ENCODE measurements at places on chromosomes 4 and X.

- no peak for DNase-seq
Observed at GRCh38 chrX:37787423-37787869, 7.6 kb downstream of the CYBB start.

- no peak for DNase-seq
Observed at GRCh38 chr4:86558797-86559196, 35.3 kb upstream of the PTPN13 start.

- no peak for DNase-seq
Observed at GRCh38 chr4:164531336-164531735, 222.6 kb upstream of the SMIM31 start.

GRCh38 chr4:1807332-1807777 is 14.3 kb downstream of the FGFR3 start:
- no peak for DNase-seq

- no peak for DNase-seq
Observed at GRCh38 chrX:109844986-109845385, 111.9 kb upstream of the ACSL4 start.

DNA sequence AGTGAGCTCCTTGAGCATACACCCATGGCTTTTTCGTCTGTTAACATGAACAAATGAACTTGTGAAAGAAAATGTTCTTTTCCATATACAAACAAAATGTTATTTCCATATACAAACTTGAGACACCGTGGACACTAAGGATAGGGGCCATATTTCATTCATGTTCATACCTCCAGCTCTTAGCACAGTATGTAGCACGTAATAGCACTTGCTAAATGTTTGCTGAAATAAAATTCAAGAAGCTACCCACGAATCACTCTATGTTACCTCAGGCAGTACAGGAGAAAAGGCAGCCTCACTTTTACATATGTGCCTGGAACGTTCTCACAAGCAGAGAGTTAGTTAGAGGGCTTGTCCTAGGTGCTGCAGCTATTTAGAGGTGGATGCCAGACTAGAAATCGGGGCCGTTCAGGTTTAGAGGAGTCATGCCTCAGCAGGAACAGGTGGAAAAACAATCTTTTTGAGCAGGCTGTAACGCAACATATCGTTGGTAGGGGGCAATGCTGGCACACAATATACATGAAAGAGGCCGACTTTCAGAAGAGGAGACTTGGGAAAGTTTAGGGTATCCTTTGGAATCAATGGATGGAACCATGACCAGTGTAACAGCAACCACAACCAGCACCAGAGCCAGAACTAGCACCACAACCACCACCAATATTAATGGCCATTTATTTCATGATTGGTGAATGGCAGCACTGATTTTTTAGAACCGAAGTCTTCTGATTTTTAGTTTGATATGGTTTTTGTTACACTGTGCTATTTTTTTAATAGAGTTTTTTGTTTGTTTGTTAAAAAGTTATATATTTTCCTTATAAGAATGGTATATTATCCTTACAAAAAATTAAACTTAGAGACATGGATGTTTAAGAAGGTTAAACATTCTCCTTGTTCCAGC is 14.8 kb upstream of the PAQR3 start:
- no peak for DNase-seq

GRCh38 chrX:154380153-154380552 is 1.1 kb downstream of the EMD start:
- DNase-seq: no peak

DNA sequence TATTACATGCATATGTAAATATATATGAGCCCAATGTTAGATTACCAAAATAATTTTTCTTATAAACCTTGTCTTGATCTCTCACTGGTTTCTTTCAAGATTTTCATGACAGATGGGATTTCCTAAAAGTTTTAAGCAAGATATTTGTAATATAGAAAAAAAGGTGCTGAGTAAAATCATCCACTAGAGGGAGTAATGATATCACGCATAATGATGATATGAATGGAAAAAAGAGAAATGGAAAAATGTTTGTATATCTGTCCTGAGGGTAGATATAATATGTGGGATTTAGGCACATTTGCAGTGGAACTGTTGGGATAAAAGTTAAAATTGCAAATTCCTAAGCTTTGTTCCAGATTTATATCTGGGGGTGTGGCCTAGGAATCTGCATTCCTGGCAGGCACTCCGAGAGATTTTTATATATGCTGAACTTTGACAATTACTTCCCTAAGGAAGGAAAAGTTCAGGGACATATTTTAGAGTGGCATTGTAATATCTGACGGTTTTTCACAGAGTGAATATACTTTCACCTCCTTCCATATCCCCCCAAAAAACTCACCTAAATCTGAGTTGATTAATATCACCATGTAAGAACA is 60.5 kb downstream of the TMA16 start:
- DNase-seq: no peak

GRCh38 chrX:13669246-13669737 is 16.4 kb downstream of the TCEANC start:
- no peak for DNase-seq

DNA sequence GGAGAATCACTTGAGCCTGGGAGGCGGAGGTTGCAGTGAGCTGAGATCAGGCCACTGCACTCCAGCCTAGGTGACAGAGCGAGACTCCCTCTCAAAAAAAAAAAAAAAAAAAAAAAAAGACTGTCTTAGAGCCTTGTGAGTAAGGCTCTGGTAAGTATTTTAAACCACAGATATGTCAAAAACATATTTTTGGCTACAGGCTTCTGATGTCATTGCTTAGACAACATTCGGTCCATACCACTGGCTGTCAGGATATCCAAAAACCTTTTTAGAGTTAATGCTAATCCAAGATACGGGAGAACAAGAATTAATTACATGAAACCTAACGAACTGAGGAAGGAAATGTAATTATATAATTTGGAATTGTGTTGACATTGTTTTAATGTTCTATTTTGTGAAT is 999.5 kb upstream of the PABPC4L start:
- DNase-seq: no peak

- no peak for DNase-seq
Observed at GRCh38 chrX:155873188-155873587, 8.0 kb upstream of the VAMP7 start.

DNA sequence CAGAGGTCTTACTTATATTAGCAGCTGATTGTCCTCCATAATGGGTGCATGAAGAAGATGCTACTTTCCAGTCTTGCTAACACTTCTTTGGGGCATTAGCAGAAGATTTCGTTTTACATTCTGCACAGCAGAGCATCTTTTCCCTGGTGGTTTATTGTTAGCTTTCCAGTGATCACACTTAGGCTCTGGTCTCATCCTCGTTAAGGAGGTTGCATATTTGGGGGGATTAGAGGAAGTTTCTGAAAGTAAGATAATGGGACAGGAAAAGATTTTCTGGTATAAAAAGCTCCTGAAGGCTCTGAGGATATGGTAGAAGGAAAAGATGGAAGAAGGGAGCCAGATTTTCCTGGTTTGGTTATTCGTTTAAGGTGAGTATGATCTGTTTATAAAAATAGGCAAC is 134.1 kb downstream of the GATB start:
- no peak for DNase-seq

DNA sequence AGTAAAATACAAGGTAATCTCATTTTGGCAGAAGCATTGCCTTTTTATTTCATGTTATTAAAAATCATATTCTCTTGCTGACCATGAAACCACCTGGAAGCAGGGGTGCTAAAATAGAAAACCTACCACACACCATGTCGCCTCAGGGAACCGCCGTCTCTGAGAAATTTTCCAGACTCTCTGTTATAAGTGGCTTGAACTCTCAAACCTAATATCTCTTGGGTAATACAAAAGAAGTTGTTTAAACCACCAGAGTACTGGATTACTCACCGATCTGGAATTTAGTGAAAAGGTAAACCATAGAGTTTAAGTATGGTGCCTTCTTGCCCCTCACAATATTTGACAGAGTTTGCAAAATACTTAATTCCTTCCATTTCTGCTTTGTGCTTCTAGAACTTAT is 27.7 kb downstream of the ENPP6 start:
- no peak for DNase-seq

DNA sequence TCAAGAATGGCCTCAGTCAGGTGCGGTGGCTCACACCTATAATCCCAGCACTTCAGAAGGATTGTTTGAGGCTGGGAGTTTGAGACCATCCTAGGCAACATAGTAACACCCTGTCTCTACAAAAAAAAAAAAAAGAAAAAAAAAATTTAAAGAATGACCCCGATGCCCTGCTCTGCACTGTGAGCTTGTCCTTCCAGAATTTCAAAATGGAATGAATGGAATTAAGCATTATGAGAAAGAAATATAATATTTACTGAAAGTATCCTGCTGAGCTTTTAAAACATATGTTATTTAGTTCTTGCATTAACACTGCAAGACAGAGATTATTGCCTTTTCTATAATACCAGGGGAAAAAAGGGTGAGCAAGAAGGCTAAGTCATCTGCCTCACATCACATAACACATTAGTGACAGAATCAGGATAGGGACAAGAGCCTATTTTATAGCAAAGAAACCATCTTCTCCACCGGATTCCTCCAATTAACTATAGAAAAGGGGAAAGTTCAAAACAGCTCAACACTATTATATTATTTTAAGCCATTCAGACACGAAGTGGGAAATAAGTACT is 41.9 kb upstream of the GAB1 start:
- no peak for DNase-seq

DNA sequence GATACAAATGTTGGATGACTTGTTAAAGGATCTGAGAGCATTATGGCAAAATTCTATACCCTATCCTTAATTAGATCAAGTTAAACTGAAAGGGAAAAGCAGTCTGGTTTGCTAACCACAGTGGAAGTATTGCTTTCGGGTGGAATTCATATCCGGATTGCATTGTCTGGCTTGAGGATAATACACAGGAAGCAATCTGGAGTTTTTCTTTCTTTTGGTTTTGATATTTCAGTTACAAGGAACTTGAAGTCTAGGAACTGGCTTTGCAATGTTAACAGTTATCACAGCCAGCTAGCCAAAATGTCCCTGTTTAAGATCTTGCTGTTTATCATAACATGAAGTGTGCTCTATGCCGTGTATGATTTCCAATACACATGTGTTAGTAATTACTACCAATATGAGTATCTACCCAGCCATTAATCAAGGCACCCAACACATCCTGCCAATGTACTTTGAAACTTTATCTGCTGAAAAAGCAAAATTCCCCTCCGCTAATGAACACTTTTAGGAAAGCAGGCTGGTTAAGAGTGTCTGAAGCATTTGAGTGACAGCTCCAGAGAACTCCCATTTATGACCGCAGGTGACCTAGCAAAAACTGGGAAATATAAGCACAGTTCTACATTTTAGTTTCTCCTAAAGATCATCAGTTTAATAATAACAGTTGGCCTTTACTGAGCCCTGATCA is 146.4 kb downstream of the PALLD start:
- DNase-seq: no peak

- DNase-seq: no peak
Observed at GRCh38 chr4:110042545-110043517, 130.1 kb downstream of the EGF start.

DNA sequence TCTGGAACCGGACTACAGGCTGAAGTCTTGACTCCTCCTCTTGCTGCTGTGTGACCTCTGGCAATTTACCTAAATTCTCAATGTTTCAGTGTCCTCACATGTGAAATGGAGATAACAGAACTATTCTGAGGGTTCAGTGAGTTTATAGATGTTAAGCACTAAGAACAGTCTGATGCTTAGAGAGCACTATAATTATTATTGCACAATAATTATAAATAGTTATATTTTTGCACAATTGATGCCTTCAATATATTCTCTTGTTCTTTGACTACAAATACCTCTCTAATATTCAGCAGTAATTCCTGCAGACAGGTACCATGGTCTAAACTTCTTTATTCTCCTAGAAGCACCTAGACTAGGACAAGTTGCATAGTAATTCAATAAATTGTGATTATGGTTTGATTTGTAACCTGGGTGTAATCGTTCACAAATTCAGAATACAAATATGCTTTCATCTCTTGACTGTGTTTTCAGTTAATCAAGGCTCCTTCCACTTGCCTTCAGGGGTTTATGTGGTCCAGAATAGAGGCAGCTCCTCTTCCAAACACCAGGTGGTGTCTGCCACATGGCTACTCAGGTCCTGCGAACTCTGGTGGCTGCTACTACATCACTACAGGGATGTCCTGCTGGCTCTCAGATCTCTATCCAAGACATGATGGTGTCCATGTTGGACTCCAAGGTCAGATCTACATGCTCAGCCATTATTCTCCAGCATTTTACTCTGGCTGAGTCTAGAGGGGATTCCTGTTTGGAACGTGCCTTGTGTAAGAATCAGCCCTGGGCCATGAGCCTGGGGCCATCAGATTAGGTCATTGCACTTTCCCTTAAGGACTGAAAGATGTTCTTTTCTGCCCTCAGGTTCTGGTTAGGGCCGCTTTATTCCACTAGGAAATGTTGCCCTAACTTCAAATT is 103.4 kb downstream of the QRFPR start:
- no peak for DNase-seq

GRCh38 chrX:150303386-150304097 is 59.6 kb upstream of the MAMLD1 start:
- no peak for DNase-seq

DNA sequence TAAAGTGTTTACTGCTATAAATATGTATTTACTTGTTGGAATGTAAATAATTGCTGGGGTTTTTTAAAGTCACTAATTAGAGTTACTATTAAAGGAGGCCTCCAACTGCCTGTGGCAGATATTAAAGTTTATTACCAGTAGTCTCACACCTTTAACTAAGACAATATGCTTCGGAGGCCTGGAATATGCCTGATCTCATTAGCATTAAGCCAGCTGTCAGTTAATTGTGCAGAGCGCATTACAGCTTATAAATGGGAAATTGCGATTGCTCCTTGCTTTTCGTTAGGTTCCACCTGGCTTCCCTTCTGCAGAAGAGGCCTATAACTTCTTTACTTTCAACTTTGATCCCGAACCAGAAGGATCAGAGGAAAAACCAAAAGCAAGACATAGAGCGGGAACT is 41.3 kb downstream of the CC2D2A start:
- DNase-seq: no peak

DNA sequence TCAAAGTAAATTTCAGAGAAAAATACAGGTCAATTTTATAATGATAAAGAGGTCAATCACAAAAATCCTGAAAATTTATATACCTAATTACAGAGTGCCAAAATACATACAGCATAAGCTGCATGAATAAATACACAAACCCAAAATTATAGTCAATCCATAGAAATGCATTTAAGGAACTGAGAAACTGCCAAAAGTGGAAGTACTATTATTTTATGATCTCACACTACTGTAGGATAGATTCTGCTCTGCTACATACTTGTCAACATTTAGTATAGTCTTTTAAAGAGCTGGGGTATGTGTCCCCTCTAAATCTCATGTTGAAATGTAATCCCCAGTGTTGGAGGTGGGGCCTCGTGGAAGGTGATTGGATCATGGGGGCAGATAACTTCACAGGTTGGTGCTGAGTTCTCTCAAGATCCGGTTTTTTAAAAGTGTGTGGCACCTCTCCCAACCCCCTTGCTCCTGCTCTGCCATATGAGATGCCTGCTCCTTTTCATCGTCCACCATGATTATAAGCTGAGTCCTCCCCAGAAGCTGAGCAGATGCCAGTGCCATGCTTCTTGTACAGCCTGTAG is 31.8 kb downstream of the CHIC2 start:
- no peak for DNase-seq

- no peak for DNase-seq
Observed at GRCh38 chr4:77950203-77950602, 87.6 kb downstream of the MRPL1 start.

- DNase-seq: no peak
Observed at GRCh38 chr4:85527815-85528214, 52.9 kb downstream of the ARHGAP24 start.

- DNase-seq: no peak
Observed at GRCh38 chr4:10521424-10521823, 64.2 kb upstream of the ZNF518B start.

- DNase-seq: no peak
Observed at GRCh38 chrX:133939655-133940302, 45.6 kb downstream of the GPC3 start.

- DNase-seq: no peak
Observed at GRCh38 chr4:137749466-137749865, 217.2 kb upstream of the PCDH18 start.
